Activated CD4-positive, alpha-beta T cell treated with anti-CD3 and anti-CD28 coated beads, Interleukin-2, amount 50 U/mL, for 1 hour (primary cell): ENCODE measurements at places on chromosomes 4 and X.
A peak's percentile ranks its signal among the peaks of the same experiment; 100 is the strongest.

- no peak for DNase-seq
Measured at GRCh38 chr4:78953769-78954666, 14.8 kb upstream of the PAQR3 start.

GRCh38 chrX:107485013-107485412 lies 35.6 kb downstream of the FRMPD3 start:
- no peak for DNase-seq

GRCh38 chr4:129863206-129863605 lies 767.3 kb downstream of the C4orf33 start:
- no peak for DNase-seq

GRCh38 chr4:83677656-83678055 lies 141.7 kb downstream of the GPAT3 start:
- DNase-seq, result no peak

DNA sequence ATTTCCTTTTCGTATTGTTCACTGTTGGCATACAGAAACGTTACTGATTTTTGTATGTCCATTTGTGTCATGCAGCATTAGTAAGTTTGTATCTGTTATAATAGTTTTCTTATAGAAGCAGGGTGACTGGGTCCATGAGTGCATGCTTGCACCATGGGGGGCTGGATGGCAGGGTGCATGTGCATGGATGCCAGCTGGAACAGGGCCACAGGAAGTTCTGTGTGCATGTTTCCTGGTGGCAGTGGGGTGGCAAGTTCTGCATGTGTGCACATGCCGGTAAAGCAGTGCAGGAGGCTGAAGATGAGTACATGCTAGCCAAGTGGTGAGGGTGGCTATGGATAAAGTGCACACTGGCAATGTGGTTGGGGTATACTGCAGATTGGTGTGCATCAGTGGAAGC lies 468.0 kb upstream of the KLHL4 start:
- DNase-seq, result no peak

DNA sequence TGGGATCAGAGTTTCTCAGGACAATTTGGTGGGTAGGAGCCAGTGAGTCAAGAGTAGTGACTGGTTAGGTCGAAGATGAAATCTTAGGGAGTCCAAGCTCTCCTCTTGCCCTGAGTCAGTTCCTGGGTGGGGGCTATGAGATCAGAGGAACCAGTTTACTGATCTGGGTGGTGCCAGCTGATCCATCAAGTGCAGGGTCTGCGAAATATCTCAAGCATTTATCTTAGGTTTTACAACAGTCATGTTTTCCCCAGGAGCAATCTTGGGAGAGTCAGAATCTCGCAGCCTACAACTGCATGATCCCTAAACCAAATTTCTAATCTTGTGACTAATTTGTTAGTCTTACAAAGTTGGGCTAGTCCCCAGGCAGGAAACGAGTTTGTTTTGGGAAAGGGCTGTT lies 1833.2 kb upstream of the PCDH7 start:
- no peak for DNase-seq

GRCh38 chrX:147550217-147550616 lies 361.5 kb upstream of the FMR1 start:
- DNase-seq, result no peak

DNA sequence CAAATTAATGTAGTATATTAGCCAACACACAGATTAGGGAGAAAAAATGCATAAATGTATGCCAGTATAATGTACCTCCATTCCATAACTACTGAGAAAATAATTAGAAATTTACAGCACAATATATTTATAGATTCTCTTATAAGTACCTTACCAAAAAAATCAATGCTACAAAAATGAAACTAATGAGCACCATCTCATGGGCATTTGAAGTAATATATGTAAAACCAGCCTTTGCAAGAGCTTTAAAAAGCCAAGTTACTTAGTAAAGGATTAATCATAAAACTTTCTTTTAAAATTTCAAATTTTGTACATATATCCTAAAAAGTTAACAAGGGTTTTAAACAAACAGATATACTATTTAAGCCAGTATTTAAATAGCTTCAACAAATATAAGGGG lies 43.2 kb downstream of the LRBA start:
- DNase-seq, result no peak

- no peak for DNase-seq
Measured at GRCh38 chr4:188596021-188596420, 456.8 kb downstream of the TRIML1 start.

DNA sequence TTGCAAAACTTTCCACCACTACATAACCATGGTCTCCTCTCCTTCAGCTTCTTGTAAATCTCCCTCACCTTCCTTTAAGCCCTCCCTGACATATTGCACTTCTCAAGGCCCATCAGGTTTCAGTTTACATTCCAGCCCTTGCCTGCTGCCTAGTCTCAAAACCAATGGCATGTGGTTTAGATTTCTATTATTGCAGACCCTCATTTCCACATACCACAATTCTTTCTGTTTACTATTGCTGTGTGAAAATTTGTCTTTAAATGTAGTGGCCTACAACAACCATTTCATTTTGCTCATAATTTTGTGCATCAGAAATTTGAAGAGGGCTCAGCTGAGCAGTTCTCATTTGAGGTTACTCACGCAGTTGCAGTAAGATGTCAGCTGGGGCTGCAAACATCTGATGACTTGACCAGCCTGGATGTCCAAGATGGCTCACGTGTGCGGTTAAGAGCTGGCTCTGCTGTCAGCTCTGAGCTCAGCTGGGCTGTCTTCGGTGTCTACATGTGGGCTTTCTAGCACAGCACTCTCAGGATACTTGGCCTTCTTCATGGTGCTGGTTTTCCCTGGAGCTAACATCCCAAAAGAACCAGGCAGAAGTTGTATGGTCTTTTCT lies 29.9 kb upstream of the SOD3 start:
- no peak for DNase-seq

DNA sequence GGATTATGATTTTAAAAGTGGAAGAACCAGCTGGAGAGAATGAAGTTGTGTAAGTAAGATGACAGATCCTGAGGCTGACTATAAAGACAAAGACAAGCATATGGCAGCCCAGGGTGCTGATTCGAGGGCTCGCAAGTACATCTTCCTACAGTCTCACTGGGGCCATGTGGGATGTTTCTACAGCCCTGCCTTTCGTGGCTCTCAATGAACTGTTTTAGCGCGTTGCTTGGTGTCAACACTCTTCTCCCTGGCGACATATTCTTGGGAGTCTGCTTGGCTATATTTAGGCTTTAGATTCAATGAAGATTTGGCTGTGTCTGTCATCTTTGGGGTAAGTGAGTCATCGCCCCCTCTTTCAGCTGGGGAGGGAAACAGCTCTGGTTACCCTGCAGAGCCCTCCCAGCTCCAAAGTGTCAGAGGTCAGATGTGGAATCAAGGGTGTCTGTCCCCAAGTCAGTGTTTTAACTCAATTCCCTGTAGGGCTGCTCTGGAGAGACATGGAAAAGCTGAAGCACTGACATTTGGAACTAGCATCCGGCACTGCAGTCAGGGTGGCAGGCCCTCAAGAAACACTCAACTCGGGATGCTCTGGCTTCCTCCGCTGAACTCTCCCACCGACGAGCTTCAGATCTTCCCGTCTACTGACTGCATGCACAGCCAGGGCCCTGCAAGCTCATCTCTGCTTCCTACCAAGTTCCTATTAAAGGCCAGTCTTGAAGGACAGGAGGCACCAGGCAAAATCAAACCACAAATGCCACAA lies 65.7 kb downstream of the GATB start:
- DNase-seq, result no peak

DNA sequence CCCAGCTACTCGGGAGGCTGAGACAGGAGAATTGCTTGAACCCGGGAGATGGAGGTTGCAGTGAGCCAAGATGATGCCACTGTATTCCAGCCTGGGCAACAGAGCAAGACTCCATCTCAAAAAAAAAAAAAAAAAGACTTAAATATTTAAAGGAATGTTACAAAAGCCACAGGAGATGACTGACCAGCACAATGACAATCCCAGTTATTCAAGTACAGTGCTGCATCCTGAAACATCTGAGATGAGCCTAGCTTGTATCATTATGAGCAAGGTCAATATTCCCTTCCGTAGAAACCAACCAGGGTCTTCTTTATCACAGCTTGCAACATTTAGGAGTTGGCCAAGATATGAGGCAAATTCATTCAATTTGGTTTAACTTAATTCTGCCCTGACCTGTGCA lies 38.6 kb downstream of the LNX1 start:
- DNase-seq, result no peak

DNA sequence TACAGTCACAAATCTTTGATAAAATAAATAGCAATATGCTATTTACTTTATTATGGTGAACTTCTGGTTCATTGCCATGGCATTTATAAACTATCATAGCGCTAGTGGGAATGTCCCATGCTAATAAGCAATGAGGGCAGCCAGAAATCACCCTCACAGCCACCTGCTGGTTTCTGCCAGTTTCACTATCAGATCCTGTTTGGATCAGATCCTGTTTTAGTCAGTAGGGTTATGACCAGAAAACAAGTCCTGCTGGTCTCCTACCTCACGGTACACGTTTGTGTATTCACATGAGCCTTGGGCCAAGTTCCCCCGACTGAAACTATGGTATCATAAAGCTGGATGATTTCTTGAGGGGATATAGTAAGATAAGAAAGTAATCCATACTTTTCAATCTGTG lies 17.7 kb downstream of the FOXR2 start:
- DNase-seq, result no peak

DNA sequence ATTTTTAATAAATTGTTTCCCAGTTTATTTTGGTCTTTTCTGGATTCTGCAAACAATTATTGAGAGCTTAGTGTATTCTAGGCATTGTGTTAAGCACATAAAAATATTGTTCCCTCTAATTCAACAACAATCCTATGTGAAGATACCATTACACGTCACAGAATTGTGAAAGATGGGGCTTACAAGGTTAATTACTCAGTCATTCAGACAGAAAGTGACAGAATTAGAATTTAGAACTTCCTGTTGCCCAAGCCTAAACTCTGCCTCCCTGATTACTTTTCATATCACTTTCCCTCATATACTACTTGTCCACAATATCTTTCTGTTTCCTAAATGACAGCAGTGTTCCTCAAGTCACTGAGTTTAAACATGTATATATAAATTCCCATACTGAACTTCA lies 186.7 kb upstream of the VEGFC start:
- DNase-seq, result no peak

- DNase-seq, result no peak
Measured at GRCh38 chr4:33386764-33387163, 2666.6 kb downstream of the PCDH7 start.

GRCh38 chr4:185966997-185967775 lies 101.8 kb upstream of the TLR3 start:
- no peak for DNase-seq

DNA sequence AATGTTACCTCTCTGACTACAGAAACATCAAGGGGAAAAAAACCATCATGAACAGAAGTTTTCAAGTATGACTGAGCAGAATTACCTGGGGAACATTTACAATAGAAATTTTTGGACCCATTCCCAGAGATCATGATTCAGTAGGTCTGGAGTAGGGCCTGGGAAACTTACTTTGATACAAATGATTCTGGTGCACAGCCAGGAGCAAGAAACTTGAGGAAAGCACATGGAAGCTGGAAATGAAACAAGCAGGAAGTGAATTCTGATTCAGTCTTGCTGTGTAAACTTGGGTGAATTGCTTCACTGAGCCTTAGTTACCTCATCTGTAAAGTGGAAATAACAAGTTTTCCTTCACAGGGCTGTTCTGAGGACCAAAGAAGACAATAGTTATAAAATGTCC lies 192.5 kb upstream of the TAPT1 start:
- no peak for DNase-seq

DNA sequence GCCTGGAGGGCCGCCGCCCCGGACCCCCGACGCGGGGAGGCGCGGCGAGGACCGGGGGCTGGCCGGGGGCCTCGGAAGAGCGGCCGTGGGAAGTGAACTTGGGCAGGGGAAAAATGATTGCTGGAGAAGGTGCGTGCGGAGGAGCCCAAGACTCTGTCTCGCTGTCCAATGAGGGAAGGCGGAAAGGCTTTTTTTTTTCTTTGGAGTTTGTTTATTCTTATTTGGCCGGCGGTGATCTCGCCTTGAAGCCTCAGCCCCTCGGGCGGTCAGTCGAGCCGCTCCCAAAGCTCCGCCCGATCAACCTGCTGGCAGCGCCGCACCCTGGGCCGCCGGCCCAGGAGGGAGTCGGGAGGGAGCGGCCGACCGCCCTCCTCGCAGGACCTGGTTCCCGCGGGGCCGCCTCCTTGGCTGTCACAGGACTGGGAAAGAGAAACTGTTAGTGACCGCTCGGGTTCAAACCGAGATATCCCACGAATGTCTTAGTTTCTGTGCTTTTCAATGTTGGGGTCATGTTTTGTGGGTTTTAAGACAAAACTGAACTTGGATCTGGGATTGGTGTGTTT lies 2.5 kb downstream of the CPEB2 start:
- DNase-seq, result peak; percentile 16

- DNase-seq, result no peak
Measured at GRCh38 chrX:123835661-123836371, 24.0 kb upstream of the XIAP start.

DNA sequence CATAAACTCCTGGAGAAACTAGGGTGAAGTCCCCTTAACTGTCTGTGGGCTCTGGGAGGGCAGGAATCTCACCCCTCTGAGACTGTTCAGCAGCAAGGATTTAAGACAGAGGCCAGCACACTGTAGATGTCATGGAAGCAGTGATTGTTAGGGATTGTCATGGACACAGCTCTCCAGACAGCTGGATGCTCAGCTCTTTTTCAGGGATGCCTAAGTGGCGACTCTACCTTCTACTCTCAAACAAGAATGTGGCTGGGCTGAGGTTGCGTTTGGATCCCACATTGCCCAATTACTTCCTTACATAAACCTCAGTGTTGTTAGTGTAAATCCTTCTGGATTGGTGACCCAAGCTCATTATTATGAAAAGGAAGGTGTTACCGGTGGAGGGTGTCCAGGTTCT lies 291.9 kb upstream of the VCX3A start:
- no peak for DNase-seq

DNA sequence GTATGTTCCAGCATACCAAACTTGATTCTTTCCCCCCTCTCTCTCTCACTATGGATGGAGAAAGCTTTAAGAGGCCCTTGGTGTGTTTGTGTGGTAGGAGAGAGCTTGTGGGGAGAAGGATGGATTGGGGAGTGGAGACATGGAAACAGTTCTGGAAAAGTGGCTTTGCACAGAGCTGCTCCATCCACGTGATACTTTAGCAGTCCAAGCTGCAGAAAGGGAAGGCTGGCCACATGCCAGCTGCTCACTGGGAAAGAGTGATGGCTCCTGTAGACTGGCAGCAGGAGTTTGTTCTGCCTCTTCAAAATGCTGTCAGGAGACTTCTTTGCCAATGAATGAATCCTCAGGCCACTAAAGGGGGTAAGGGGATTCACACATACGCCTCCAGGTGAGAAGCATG lies 21.7 kb upstream of the SEC24B start:
- no peak for DNase-seq

DNA sequence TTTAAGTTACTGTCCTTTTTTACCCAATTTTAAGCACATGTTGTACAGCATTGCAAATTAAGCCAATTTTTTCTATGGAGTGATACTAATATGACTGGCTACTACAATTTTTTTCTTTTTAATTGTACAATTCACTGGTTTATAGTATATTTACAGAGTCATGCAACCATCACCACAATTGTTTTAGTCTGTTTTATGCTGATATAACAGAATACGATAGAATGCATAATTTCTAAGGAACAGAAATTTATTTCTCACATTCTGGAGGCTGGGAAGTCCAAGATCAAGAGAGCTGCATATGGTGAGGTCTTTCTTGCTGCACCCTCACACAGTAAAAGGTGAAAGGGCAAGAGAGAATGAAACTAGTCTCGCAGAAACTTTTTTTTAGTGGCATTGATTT lies 125.3 kb downstream of the GLUD2 start:
- no peak for DNase-seq
